ENCODE measurements at places on chromosomes 2 and 18.

- DNase-seq, result no peak
Measured at GRCh38 chr2:176200971-176201370, 12.5 kb downstream of the HOXD1 start.

GRCh38 chr18:52325997-52326396, 14.0 kb upstream of the DCC start:
- no peak for DNase-seq

DNA sequence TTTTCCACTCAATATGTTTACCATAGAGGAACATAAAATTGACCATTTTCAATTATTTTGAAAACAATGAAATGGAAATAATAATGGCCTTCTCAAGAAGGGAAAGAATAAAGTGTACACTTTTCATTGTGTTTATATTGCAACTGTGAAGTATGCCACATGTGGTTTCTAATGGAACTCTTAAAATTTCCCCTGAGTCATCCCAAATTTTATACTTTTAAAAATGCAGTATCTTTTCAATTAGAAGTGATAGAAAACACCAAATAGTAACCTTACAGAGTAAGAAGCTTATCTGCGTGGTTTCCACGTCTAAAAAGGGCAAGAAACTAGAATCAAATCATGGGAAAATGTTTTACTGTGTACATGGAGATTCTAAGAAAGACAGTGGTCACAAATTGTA, 70.0 kb downstream of the SCG2 start:
- no peak for DNase-seq

GRCh38 chr18:13416208-13416607, 197.6 kb downstream of the LDLRAD4 start:
- no peak for DNase-seq

DNA sequence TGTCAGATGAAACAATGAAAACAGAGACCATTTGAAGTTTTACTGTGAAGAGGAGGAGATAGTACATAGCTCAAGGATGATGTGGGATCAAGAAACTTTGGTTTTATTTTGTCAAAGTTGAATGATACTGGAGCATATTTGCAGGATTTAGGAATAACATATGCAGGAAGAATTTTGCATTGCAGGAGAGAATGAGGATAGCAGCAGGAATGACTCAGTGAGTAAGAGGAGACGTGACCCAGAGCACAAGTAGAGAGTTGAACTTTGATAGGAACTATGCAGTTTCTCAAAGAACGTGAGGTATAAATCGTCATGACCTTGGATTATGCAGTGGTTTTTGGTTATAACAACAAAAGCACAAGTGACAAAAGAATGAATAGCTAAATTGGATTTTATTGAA, 47.7 kb downstream of the MAPRE2 start:
- no peak for DNase-seq

- no peak for DNase-seq
Measured at GRCh38 chr2:19865151-19865550, 36.6 kb downstream of the TTC32 start.

DNA sequence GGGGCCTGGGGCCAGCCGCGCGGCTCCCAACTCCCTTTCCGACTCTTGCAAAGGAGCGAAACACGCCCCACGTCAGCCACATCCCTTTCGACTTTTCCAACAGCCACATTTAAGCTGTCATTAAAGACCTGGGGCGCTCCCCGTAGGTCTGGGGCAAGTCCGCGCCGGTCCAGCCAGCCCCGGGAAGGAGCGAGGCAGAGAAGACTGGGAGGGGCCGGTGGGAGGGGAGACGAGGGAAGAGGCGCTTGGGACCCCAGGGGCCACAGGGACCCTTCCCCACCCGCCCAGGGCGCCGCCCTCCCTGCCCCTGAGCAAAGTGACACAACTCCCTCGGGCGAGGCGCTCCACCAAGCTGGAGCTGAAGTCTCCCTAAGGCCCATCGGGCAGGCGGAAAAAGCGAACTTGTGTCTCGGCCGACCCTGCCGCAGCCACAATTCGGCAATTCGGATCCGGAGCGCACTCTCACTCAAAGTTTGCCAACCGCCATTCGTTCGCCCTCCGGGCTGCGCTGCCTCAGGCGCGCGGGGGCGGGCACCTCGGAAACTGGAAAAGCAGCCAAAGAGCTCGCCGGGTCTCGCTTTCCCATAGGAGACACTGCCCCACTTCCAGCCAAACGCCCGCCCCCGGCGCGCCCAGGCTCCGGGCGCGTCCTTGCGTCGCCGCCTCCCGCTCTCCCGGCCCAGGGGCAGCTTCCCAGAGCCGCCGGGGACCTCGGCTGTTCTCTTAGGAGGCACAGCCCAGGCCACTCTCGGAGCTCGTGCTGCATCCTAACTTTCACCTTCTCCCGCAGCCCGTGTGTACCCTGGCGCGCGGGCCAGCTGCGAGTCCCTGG, 1.1 kb upstream of the KCTD1 start:
- no peak for DNase-seq

DNA sequence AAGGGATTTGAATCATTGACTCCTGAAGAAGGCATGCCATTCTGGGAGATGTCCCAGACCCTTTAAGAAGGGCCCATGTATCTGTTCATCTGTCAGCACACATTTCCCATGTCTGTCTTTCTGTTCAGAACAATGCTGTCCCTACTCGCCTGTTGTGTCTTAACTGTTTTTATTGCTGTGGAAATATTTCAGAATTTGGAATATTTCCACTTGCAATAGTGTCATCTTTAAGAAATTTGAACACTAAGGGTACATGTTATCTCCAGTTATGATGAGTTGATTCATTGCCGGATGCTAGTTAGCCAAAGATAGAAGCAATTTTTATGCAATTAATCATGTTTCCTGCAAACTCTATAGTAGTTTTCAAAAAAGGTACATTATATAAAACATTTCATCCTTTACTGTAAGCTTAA, 36.9 kb upstream of the NT5C1B start:
- DNase-seq, result no peak

DNA sequence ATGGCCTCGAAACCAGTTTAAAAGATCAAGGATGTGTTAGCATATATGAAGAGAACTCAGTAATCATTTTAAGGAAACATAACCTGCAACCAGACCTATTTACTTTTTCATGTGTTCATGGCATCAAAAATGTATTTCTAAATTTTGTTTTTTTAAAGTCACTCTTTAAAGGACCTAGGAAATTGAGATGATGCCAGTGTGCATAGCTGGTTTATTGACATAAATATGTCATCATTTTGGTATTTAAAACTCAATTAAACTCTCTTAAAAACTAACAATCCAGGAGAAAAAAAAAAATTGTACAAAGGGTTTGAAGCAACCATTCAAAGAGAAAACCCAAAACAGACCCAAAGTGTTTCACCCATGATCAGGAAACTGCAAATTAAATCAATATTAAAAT, 198.9 kb upstream of the RND3 start:
- DNase-seq, result no peak

GRCh38 chr2:4915357-4915756, 776.8 kb upstream of the SOX11 start:
- DNase-seq, result no peak

DNA sequence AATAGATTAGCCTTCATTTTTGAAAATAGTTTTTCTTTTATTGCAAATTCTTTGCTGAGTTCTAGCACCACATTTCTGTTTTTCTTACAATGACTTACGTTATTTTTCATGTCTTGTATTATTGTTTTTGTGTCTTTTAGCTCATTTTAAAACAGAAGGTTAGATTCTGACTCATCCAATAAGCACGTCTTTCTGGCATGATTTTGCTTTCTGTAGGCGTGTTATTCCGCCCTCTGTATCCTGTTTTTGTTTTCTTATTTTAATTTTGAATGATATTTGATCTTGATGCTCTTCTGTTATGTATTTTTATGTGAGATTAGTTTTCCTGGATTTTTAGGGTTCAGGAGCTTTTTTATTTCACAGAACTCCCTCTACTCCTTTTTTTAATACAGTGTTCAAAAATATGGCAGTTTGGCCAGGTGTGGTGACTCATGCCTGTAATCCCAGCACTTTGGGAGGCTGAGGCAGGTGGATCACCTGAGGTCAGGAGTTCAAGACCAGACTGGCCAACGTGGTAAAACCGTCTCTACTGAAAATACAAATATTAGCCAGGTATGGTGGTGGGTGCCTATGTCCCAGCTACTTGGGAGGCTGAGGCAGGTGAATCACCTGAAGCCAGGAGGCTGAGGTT, 145.0 kb downstream of the CLIP4 start:
- DNase-seq, result no peak

GRCh38 chr2:112727276-112728028, 6.6 kb downstream of the NT5DC4 start:
- DNase-seq, result no peak

GRCh38 chr2:26727641-26728561, 35.4 kb downstream of the KCNK3 start:
- DNase-seq, result no peak

- no peak for DNase-seq
Measured at GRCh38 chr2:113980946-113981345, 91.1 kb downstream of the ACTR3 start.

DNA sequence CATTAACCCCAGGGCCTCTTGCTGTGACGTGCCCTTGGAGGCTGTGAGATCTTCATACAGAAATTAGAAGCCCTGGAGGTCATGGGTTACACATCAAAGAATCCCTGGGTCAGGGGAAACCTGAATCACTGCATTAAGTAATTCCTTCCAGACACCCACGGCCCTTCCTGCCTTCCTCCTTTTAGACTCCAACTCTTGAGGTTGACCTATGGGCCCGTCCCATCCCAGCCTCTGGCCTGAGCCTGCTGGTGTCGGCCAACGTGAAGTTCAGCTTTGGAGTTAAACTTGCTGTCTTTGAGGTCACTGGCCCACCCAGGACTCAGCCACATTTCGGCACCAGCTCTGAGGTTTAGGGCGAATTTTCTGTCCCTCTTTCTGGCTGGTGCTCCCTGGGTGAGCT, 198.3 kb downstream of the ACKR3 start:
- DNase-seq, result no peak

- DNase-seq, result no peak
Measured at GRCh38 chr2:1051075-1051474, 100.4 kb downstream of the SNTG2 start.

- DNase-seq, result no peak
Measured at GRCh38 chr2:71850306-71850801, 297.3 kb downstream of the CYP26B1 start.

DNA sequence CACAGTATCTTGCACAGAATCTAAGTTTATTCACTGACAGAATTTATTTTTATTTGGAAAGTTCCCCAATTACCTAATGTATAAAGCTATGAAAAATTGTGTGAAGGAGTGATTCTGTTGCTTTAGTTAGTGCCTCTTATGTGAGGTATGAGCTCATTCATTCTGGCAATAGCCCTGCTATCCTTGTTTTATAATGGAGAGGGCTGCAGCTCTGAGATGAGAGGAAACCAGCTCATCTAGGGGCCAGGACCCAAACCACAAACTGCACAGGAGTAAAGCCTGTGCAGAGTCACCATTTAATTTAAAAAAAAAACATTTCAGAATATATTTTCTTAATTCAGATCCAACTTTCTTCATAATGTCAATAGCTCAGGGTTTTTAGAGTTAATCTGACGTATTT, 383.0 kb downstream of the TMEM182 start:
- no peak for DNase-seq

DNA sequence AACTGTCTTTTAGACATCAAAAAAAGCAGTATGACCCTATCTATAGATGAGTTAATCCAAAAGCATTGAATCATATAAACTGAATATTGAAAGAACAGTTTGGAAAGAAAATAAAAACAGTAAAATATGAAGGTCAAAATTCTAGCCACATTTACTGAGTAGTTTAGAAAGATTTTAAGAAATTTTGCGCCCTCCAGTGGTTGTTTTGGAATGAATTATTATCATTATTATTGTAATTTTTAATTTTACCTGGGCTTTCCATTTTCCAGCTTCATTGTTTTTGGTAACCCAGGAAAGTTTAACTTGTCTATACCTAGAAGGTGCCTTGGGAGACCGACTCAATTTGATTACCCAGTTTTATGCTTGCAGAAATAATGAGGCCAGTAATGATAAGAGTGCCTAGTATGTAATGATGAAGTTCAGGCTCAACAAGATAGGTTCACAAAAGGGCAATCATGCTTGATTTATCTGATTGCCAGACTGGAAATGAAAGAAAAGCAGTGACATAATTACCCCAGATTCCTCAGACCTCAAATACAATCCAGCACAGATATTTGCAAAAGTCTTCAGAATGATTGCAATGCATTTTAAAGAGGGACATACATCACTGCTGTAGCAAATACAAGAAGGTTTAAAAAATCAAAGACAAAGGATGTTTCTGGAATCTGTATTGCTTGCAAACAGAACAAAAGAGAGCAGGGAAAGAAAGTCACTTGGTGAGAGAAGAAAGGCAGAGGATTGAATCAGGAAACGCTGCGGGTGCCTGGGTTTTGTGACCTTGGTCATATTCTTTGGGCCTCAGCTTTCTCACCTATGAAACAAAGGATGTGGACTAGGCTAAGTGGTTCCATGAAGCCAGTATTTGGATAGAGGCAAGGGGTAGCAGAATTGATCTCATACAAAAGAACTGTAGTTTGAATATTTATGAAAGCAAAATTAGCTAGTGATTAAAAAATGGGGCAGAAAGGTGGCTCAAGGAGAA, 153.8 kb downstream of the MAP2 start:
- no peak for DNase-seq

DNA sequence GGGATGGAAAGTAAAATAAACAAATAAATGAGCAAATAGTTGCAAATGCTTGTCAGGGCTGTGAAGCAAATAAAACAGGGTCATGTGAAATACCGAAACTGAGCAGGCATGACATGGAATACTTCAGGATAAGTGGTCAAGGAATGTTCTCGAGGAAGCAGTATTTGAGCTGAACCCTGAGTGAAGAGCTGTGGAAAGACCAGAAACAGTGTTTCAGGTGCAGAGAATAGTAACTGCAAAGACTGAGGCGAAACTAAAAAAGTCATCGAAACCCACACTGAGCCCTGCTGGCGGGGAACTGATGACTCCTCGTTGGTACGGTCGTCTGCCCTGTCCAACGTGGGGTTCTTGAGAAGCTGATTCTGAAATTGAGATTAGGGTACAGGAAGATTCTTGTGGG, 27.2 kb upstream of the MYCN start:
- no peak for DNase-seq

DNA sequence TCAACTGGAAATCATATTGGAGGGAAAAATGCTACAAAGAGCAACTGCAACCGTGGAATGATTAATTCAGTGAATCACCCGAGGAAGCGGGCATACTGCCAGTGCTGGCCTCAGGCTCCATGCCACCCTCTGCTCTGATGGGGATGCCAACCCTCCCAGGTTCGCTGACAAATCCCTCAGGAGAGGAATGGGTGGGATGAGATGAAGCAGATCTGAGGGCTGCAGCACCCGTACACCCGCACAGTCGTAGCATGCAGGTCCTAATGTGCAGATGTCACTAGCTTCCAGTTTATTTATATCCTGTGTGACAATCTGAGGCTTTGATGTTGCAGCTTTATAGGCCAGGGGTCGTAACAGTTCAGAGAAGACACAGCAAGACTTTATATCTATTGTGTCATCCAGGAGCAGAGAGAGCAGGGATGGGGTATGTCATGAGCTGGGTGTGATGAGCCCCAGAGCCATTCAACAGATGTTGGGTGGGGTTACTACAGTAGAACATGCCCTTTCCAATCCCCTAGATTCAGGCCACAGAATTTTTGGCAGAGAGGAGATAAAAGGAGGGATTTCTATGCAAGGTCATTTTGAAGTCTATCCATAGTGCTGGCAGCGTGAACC, 44.6 kb downstream of the DPP4 start:
- no peak for DNase-seq

All from stimulated activated CD4-positive, alpha-beta T cell treated with anti-CD3 and anti-CD28 coated beads, Interleukin-1b, Interleukin-23, amount 100 ng/mL, for 1 hour (primary cell).